Right ventricle myocardium inferior (tissue), 1 donor: ENCODE measurements at places on chromosomes 2 and 18. TPM values are rescaled to one million over a fixed set of nuclear protein-coding genes. Genes with fewer than 3 reads are reported as not detected.

Gene SP5
- 0.19 TPM for total RNA-seq

Gene MITD1
- total RNA-seq, result 17.3 TPM

Gene INO80D
- 12.6 TPM for total RNA-seq

- no peak for DNase-seq
Observed at GRCh38 chr2:37895140-37895539, 29.9 kb upstream of the RMDN2 start.

- DNase-seq, result no peak
Observed at GRCh38 chr2:2024751-2025481, 280.6 kb upstream of the PXDN start.

GRCh38 chr2:152890736-152891135 lies 172.3 kb downstream of the ARL6IP6 start:
- no peak for DNase-seq

DNA sequence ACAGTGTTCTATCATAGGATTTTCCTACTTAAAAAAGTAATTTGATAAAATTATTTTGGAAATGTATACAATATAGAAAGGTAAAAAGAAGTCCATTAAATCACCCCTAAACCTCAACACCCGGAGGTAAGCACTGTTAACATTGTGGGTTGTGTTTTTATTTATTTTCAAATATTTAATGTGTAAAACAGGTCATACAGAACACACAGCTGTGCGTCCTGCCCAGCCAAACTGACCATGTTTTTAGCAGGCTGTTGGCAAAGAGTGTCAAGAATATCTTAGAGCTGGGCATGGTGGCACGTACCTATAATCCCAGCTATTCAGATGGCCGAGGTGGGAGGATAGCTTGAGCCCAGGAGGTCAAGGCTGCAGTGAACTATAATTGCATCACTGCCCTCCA lies 78.8 kb upstream of the ZNF532 start:
- DNase-seq, result no peak

DNA sequence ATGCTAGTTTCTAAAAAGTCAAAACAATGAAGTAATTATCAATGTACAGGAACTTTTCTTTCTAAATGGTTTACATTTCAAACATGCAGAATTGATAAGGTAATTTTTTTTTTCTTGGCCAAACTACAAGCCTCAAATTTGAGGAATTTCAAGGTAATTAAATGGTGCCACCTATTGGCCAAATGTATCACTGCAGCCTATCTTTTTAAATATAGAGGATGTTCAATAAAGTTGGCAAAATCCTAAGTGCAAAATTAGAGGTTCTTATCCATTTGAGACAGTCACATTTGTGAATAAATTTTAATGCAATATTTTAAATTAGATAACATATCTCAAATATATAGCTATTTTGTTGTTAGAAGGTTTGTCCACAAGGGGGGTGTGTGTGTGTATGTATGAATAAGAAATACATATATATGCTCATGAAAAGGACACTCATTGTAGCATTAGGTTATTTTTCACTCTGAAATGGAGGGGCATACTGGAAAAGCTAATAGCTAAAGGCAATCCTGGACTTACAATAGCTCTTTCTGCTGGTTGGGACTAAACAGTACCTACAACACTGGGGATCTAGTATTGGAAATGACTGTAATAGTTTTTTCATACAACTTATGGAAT lies 26.2 kb downstream of the MMADHC start:
- DNase-seq, result no peak
